CD8-positive, alpha-beta memory T cell (primary cell): ENCODE measurements at places on chromosomes 5 and 9. TPM values are rescaled to one million over a fixed set of nuclear protein-coding genes. Genes with fewer than 3 reads are reported as not detected.

DNA sequence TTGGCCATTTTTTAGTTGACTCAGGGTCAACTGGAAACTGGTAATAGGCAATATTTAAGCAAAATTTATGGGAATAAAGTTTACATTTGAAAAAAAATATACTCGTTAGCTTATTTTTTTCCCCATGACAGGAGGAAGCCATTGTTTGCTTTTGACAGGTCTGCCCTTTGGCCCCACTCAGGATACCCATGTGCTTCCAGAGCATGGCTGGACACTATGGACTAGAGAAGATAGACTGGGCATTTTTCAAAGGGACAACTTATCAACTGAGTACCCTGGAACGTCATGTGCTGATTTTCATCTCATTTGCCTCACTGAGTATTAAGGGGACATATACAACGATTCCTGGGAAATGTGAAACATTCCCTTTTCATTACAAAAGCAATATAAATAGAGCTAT is 83.1 kb upstream of the SMIM32 start:
- H3K27ac ChIP-seq = no peak overlapping the region
- no peaks in the 10 kb centered on the region for H3K36me3 ChIP-seq

DNA sequence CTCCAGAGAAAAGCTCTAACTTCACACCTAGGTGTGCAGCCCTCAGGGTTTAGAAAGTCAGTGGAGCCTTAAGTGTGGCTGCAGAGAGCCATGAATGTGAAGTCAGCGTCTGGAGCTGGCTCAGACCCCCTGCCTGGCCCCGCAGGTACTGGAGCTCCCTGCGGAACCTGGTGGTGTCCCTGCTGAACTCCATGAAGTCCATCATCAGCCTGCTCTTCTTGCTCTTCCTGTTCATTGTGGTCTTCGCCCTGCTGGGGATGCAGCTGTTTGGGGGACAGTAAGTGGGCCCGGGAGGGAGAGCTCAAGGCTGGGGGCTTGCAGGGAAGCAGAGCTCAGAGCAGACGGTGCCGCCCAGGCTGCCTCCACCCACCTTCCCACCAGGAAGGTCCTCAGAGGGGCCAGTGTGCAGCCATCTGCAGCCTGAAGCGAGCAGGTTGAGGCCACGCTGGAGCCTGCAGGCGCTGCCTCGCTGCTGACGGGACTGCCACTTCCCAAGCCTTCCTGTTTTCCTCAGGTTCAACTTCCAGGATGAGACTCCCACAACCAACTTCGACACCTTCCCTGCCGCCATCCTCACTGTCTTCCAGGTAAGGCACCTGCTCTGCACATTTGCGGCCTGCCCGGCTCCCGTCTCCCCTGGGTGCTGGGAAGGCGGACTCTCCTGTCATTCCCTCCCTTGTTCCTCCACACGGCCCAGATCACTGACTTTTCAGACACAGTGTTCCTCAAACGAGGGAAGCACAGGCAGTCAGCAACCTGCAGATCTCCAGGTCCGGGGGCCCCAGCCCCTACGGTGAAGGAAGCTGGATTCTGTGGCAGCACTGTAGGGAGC is 108.9 kb downstream of the CACNA1B start:
- H3K4me3 ChIP-seq = no peak overlapping the region
- no peak overlapping the region for H3K27ac ChIP-seq
- no peak for DNase-seq
- peaks cover 4% of the 10 kb centered on the region for H3K27me3 ChIP-seq
- no peaks in the 10 kb centered on the region for H3K36me3 ChIP-seq
- H3K4me1 ChIP-seq = no peaks in the 10 kb centered on the region

GRCh38 chr5:101390151-101390908 is 487.2 kb upstream of the ST8SIA4 start:
- H3K27ac ChIP-seq = no peak overlapping the region
- DNase-seq = peak; percentile 1
- no peaks in the 10 kb centered on the region for H3K27me3 ChIP-seq
- no peaks in the 10 kb centered on the region for H3K36me3 ChIP-seq

DNA sequence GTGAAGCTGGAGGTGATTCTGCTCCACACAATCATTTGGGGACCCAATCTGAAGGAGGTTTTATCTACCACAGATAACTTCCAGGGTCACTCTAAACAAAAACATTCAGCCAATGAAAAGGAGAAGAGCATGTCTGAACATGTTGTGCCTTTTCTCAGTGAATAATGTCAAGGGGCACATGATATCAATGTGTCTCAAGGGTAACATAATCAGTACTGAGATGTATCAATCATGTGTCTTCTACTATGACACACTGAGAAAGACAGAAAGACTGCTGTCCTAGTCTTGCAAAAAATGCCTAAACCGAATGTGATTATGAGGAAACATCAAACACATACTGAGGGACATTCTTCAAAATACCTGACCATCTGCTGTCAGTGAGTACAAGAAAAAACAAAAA is 25.4 kb upstream of the RASA1 start:
- no peak overlapping the region for H3K4me3 ChIP-seq
- H3K27me3 ChIP-seq = no peaks in the 10 kb centered on the region
- H3K36me3 ChIP-seq = no peaks in the 10 kb centered on the region
- no peak overlapping the region for H3K27ac ChIP-seq

The CDKN2B gene
- total RNA-seq = not detected
